ENCODE measurements at places on chromosomes 13 and 19.

GRCh38 chr13:27171244-27171826 is at the start of gene USP12:
TSS of gene USP12 (minus strand) at chr13:27171811. CDS start at chr13:27171639, 172 bp downstream.
- H3K27ac ChIP-seq: peak within 1 kb of the TSS; percentile 83
- no peaks in the 10 kb centered on the region for H3K27me3 ChIP-seq
- H3K36me3 ChIP-seq: no peaks in the 10 kb centered on the region
- H3K4me3 ChIP-seq: peak within 1 kb of the TSS; percentile 69
- H3K4me1 ChIP-seq: peaks cover 2% of the 10 kb centered on the region

GRCh38 chr13:100660761-100661160 is 13.8 kb downstream of the TMTC4 start:
- H3K4me1 ChIP-seq: no peaks in the 10 kb centered on the region
- H3K27ac ChIP-seq: no peak overlapping the region
- H3K4me3 ChIP-seq: no peak overlapping the region
- H3K27me3 ChIP-seq: no peaks in the 10 kb centered on the region
- DNase-seq: no peak

- peak; percentile 79 for DNase-seq
- H3K27ac ChIP-seq: no peak overlapping the region
- H3K27me3 ChIP-seq: no peaks in the 10 kb centered on the region
- H3K4me3 ChIP-seq: no peak overlapping the region
- H3K4me1 ChIP-seq: peaks cover 38% of the 10 kb centered on the region
Observed at GRCh38 chr19:49468746-49469447, 5.1 kb upstream of the FLT3LG start.

DNA sequence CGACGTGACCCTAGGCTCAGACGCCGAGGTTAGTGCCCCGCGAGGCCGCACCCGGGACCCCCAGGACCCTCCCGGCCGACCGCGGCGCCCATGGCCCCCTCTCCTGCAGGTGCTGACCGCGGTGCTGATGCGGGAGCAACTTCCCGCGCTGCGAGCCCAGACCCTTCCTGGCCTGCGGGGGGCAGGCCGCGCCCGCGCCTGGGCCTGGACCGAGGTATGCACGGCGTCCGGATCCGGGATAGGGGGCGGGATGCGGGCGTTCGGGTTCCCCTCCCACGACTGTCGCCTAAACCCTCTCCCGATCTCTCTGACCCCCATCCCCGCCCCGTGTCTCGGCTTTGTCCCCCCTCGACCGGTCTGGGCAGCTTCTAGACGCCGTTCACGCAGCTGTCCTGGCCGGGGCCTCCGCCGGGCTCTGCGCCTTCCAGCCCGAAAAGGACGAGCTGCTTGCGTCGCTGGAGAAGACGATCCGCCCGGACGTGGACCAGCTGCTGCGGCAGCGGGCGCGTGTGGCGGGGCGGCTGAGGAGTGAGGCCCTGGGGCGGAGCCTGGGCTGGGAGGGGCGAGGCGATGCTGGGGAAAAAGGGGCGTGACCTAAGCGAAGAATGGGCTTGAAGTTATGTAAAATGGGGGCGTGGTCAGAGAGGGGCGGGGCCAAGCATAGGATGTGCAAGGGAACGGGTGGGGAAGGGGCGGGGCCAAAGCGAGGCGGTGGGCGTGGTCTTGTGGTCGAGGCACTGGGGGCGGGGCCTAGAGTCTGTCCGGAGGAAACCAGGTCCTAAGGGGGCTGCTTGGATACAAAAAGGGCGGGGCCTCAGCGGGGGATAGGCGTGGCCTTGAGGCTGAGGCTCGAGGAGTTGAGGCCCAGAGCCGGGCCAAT is 16.0 kb upstream of the COLGALT1 start:
- peaks cover 7% of the 10 kb centered on the region for H3K27me3 ChIP-seq
- H3K4me1 ChIP-seq: peaks cover 30% of the 10 kb centered on the region
- H3K4me3 ChIP-seq: peak overlapping the region; percentile 51

- no peak overlapping the region for H3K27ac ChIP-seq
- H3K4me3 ChIP-seq: no peak overlapping the region
- no peaks in the 10 kb centered on the region for H3K27me3 ChIP-seq
- H3K36me3 ChIP-seq: no peaks in the 10 kb centered on the region
Observed at GRCh38 chr13:47665043-47665442, 336.0 kb downstream of the SUCLA2 start.

DNA sequence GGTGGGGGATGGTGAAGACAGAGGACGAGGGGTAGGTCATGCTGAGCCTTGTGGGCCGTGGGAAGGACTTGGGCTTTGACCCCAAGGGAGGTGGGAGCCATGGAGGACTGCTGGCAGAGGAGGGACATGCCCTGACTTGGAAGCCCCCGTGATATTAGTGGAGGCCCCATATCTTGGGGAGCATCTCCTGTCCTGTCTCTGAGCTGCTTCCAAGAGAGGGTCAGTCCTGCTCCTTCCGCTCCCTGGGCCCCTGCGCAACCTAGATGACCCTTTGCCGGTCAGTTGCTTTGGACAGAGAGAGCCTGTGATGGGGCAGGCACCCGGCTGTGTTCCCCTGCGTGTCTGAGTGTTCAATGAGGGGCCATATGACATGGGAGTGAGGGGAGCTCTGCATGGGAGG is 5.2 kb downstream of the TLE6 start:
- no peak for DNase-seq
- H3K4me3 ChIP-seq: no peak overlapping the region
- no peak overlapping the region for H3K27ac ChIP-seq
- peaks cover 9% of the 10 kb centered on the region for H3K27me3 ChIP-seq

- no peak for DNase-seq
- H3K36me3 ChIP-seq: no peaks in the 10 kb centered on the region
- H3K4me3 ChIP-seq: no peak overlapping the region
- no peaks in the 10 kb centered on the region for H3K4me1 ChIP-seq
- no peaks in the 10 kb centered on the region for H3K27me3 ChIP-seq
Observed at GRCh38 chr13:79126706-79127105, 279.3 kb downstream of the RBM26 start.

GRCh38 chr19:947707-948539 is 22.1 kb downstream of the ARID3A start:
- peaks cover 29% of the 10 kb centered on the region for H3K4me1 ChIP-seq
- H3K27ac ChIP-seq: no peak overlapping the region
- H3K36me3 ChIP-seq: peaks cover 37% of the 10 kb centered on the region
- no peaks in the 10 kb centered on the region for H3K27me3 ChIP-seq
- no peak overlapping the region for H3K4me3 ChIP-seq

DNA sequence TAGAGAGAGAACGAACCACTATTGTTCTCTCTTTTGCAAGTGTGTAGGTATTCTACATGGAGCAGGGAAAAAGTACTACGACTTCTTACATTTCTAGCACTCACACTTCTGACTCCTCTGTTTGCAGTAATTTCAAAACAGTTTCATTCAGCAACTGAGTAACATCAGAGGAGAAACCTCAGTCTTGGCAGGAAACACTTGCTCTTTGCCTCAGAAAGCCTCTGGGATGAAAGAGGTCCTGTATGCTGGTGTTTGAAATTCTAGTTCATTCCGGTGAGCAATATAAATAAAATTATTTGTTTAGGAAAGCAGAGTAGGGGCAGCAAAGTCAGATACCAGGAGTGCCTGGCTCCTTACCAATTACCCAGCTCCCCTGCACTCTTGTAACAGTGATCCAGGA is 595.5 kb downstream of the TBC1D4 start:
- DNase-seq: no peak
- no peak overlapping the region for H3K27ac ChIP-seq
- H3K4me1 ChIP-seq: no peaks in the 10 kb centered on the region

Measured in K562 (cell line).